ENCODE measurements at places on chromosomes 5 and 9. TPM values are rescaled to one million over a fixed set of nuclear protein-coding genes. Genes with fewer than 3 reads are reported as not detected.

Gene TRAPPC13
- total RNA-seq = 17.4 TPM

Gene PLPP7
- 10.0 TPM for total RNA-seq

Gene SPAG8
- total RNA-seq = 0.86 TPM

Gene NUTM2F
- total RNA-seq = not detected

Gene FAM169A
- total RNA-seq = 3.9 TPM

Gene GARIN3
- total RNA-seq = not detected

Gene AQP3
- 0.97 TPM for total RNA-seq

Gene CMYA5
- total RNA-seq = 1.7 TPM

Gene DMRT3
- total RNA-seq = not detected

Gene TOR1B
- total RNA-seq = 33.2 TPM

Gene CARD9
- 20.0 TPM for total RNA-seq

Gene IL17B
- not detected for total RNA-seq

Gene PCDHGC5
- total RNA-seq = 2.6 TPM

Gene UBAC1
- total RNA-seq = 27.6 TPM

Gene SLC36A3
- not detected for total RNA-seq

Gene CDHR2
- total RNA-seq = not detected

Gene LRRC26
- not detected for total RNA-seq

Gene GABRA1
- not detected for total RNA-seq

Gene REEP2
- total RNA-seq = 13.0 TPM

Gene HTR1A
- not detected for total RNA-seq

Gene WHRN
- total RNA-seq = 1.3 TPM

Gene SV2C
- total RNA-seq = not detected

Gene RAPGEF1
- 22.9 TPM for total RNA-seq

Gene SLC1A3
- 1.3 TPM for total RNA-seq

Gene PCDHGA4
- total RNA-seq = 7.3 TPM
